Stimulated activated CD8-positive, alpha-beta memory T cell treated with anti-CD3 and anti-CD28 coated beads, Interleukin-7, amount 100 ng/mL, for 4 hours (primary cell): ENCODE measurements at places on chromosomes 7 and 10.

GRCh38 chr7:521221-522070 is 1.8 kb upstream of the PDGFA start:
- DNase-seq, result no peak

- no peak for DNase-seq
Observed at GRCh38 chr7:43198599-43199090, 86.2 kb downstream of the HECW1 start.

DNA sequence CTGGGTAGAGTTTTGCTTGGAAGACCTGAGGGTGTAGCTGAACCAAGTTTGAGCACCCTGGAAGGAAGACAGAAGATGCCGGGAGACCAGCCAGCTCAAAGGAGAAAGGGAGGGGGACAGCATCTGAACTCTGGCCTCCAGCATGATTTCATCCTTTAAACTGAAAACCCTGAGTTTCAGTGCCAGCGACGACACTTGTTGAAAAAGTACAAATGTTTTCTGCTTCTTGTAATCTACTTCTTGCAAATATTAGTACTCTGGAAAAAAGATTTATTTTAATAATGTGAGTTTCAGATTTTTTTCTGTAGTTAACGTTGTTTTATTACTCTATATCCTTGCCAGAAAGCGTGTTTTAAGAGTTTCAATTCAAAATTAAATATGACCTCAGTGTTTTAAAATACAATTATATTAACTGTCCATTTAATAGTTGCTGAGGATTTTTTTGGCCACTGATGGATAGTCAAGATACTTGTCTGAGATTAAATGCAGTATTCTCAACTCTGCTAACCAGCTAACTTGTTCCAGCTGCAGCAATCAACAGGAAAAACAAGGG is 227.7 kb downstream of the MGMT start:
- no peak for DNase-seq

DNA sequence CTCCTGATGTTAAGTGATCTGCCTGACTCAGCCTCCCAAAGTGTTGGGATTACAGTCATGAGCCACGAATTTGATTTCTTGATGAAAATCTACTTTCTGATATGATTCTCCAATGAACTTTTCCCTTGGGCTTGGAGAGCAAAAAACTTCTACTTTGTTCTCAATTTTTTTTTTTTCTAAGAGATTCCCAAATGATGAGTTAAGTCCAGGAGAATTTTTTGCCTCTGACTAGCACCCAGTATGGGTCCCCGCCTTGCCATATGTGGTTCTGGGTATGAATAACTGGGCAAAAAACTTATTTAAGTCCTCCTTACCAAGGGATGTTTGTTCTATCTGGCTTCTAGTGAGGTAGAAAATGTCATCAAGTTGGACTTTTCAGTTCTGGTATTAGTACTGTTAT is 147.9 kb upstream of the LYZL1 start:
- DNase-seq, result no peak

DNA sequence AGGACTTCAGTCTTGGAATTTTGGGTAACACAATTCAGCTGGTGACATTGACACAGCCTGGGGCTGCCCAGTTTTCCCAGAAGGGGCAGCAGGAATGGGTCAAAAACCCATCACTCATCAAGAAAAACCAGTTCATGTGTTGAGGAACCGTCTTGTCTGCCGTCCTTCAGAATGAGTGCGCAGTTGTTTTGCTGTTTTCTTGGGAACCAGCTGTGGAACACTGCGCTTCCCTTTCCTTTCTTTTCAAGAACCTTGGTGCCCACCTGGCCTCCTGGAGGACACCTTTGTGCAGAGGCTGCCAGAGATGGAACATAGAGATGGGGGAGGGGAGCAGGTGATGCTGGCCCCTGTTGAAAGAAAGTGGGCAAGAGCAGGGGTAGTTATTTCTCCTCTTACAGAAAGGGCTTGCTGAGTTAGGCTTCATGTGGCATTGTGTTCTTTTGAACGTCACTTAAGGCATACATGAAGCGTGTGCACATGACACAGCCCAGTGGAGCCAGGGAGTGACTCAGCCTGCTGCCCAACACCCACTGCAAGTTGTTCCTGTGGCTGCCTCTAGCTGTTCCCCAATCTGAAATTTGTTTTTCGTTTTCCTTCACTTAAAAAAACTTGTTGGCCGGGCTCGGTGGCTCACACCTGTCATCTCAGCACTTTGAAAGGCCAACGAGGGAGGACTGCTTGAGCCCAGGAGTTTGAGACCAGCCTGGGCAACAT is 87.4 kb upstream of the TNS3 start:
- DNase-seq, result no peak

- DNase-seq, result peak; percentile 9
Observed at GRCh38 chr10:21278491-21279216, 246.8 kb downstream of the SKIDA1 start.
